ENCODE measurements at places on chromosomes 16 and 17. TPM values are rescaled to one million over a fixed set of nuclear protein-coding genes. Genes with fewer than 3 reads are reported as not detected.

LONP2 gene
- polyA plus RNA-seq: 16.1 TPM

ACBD4 gene
- polyA plus RNA-seq: 11.2 TPM

TBC1D16 gene
- 42.0 TPM for polyA plus RNA-seq

ARHGAP44 gene
- 2.8 TPM for polyA plus RNA-seq

SCPEP1 gene
- polyA plus RNA-seq: 13.4 TPM

SLC25A19 gene
- polyA plus RNA-seq: 12.4 TPM

LGALS9B gene
- not detected for polyA plus RNA-seq

GPRC5B gene
- polyA plus RNA-seq: 21.0 TPM

TUFM gene
- polyA plus RNA-seq: 104 TPM

SLC16A6 gene
- 0.18 TPM for polyA plus RNA-seq

SYCE1L gene
- 6.9 TPM for polyA plus RNA-seq

NAGS gene
- 1.0 TPM for polyA plus RNA-seq

CHST5 gene
- polyA plus RNA-seq: not detected

HNF1B gene
- not detected for polyA plus RNA-seq

DPEP3 gene
- polyA plus RNA-seq: 0.34 TPM

GPR142 gene
- 0.31 TPM for polyA plus RNA-seq

FBXW10 gene
- polyA plus RNA-seq: 0.05 TPM

G6PC1 gene
- 0.03 TPM for polyA plus RNA-seq

CDRT4 gene
- polyA plus RNA-seq: 3.8 TPM

P2RX5 gene
- polyA plus RNA-seq: 0.45 TPM

HBZ gene
- 0.71 TPM for polyA plus RNA-seq

TBC1D26 gene
- polyA plus RNA-seq: 0.05 TPM

PPP1R27 gene
- not detected for polyA plus RNA-seq

QPRT gene
- 3.2 TPM for polyA plus RNA-seq

RGS9 gene
- polyA plus RNA-seq: 4.5 TPM

RTN4RL1 gene
- 8.7 TPM for polyA plus RNA-seq

AHSP gene
- not detected for polyA plus RNA-seq

ITGB3 gene
- polyA plus RNA-seq: 7.7 TPM

EMP2 gene
- 14.0 TPM for polyA plus RNA-seq

TPSD1 gene
- polyA plus RNA-seq: not detected

SLFN13 gene
- 0.49 TPM for polyA plus RNA-seq

ACSM2A gene
- 0.14 TPM for polyA plus RNA-seq

TBX2 gene
- polyA plus RNA-seq: 24.0 TPM

ZSCAN10 gene
- not detected for polyA plus RNA-seq

Measured in adipose tissue (tissue), 3 donors.